Cardiac septum (tissue), 1 donor: ENCODE measurements at places on chromosomes 5 and 9. TPM values are rescaled to one million over a fixed set of nuclear protein-coding genes. Genes with fewer than 3 reads are reported as not detected.

GRCh38 chr9:123997665-123998277 is 13.8 kb upstream of the LHX2 start:
- no peak for DNase-seq

GRCh38 chr9:83406921-83407320 is 131.3 kb downstream of the FRMD3 start:
- no peak for DNase-seq

DNA sequence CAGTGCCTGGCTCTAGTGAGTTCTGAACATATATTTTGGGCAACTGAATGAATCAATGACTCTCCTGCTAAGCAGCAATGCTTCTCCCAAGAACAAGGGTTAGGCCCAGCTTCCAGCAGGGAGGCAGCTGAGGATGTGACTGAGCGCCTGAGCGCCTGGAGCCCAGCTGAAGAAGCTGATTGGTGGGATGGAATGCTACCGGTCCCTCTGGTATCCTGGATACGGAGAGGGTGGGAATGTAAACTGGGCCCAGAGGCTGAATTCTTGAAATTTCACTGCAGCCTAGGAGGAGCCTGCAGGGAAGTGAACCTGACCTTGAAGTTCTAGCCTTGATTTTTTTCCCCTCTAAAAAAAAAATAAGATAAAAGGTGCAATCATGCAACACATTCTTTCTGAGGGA is 43.2 kb downstream of the WWC1 start:
- DNase-seq, result no peak

The ACOT12 gene
- not detected for total RNA-seq

The MEIKIN gene
- total RNA-seq, result not detected

The TMEM171 gene
- not detected for total RNA-seq
